ENCODE measurements at places on chromosomes 3 and 15. TPM values are rescaled to one million over a fixed set of nuclear protein-coding genes. Genes with fewer than 3 reads are reported as not detected.

The OXTR gene
- total RNA-seq = 3.9 TPM

The LRRC49 gene
- 2.1 TPM for total RNA-seq

The TMED3 gene
- total RNA-seq = 91.1 TPM

The SPATA12 gene
- 0.16 TPM for total RNA-seq

The CHL1 gene
- total RNA-seq = not detected

The KCNMB2 gene
- total RNA-seq = not detected

The SLC2A2 gene
- total RNA-seq = 4.0 TPM

All from Caco-2 (cell line).